Activated CD4-positive, CD25-positive, alpha-beta regulatory T cell treated with anti-CD3 and anti-CD28 coated beads, Interleukin-2, amount 50 U/mL, for 72 hours (primary cell): ENCODE measurements at places on chromosomes 7 and 10.

GRCh38 chr7:55048221-55048859 lies 29.5 kb downstream of the EGFR start:
- no peak for DNase-seq

GRCh38 chr7:42704710-42705109 lies 207.2 kb downstream of the C7orf25 start:
- DNase-seq = no peak

GRCh38 chr7:147173883-147174282 lies 1057.3 kb downstream of the CNTNAP2 start:
- DNase-seq = no peak

DNA sequence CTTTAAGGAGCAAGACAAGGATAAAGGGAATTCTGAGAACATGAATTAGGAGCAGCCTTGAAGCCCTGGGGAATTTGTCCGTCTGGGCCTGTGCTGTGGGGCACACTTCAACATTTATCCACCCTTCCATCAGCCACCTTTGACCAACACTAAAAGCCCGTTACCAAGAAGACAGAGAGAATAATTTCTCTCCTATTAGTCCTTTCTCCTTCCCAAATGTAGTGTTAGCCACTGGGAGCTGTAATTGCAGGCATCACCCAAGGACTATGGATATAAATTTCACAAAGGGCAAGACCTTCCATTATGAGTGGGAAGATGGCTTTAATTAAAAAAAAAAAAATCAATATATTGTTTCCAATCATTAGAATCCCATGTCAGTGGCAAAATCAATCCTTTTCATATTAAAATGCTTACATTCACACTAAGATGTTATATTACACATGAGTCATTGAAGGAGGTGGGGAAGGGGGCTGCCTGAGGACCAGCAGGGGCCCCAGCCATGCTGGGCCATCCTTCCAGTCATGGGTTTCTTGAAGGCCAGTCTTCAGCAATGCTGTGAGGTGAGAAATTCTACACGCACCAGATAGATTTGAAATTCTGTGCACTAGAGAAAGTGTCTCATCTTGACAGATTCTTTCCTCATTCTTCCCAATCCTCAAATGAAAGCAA lies 292.5 kb upstream of the NRP1 start:
- no peak for DNase-seq

- no peak for DNase-seq
These were observed 241.7 kb downstream of the BUB3 start for GRCh38 chr10:123395906-123396305.

DNA sequence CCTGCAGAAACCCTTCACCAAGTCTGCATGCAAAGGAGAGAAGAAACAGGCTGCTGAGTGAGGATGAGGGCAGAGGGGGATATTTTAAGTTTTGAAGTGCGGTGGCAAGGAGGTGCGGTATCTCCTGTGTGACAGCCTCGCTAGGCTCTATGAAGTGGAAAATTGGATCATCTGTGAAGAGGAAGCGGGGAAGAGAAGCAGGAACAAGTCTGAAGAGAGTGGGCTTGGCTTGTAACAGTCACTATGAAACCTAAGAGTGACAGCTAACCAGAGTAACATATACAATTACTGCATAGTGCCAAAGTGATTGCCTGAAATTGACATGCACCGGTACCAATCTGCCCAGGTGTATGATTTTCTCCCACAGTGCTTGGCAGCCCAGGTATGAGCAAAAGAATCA lies 287.5 kb upstream of the KLF14 start:
- DNase-seq = no peak

DNA sequence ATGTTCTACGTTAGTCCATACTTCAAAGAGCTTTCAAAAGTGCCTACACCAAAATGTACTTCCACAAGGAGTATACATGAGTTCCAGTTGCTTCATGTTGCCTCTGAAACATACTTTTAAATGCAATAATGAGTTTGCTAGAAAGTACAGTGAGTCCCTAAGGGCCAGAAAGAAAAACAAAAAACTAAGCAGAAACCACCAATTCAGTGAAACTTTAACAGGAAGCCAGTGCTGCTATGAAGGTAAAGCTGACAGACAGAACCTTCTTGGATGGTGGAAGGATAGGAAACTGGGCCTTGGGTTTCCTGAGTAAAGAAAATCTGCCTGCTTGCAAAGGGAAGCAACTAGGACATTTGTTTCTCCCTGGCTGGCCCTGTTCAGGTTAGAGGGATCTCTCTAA lies 104.2 kb downstream of the CTTNBP2 start:
- DNase-seq = no peak

DNA sequence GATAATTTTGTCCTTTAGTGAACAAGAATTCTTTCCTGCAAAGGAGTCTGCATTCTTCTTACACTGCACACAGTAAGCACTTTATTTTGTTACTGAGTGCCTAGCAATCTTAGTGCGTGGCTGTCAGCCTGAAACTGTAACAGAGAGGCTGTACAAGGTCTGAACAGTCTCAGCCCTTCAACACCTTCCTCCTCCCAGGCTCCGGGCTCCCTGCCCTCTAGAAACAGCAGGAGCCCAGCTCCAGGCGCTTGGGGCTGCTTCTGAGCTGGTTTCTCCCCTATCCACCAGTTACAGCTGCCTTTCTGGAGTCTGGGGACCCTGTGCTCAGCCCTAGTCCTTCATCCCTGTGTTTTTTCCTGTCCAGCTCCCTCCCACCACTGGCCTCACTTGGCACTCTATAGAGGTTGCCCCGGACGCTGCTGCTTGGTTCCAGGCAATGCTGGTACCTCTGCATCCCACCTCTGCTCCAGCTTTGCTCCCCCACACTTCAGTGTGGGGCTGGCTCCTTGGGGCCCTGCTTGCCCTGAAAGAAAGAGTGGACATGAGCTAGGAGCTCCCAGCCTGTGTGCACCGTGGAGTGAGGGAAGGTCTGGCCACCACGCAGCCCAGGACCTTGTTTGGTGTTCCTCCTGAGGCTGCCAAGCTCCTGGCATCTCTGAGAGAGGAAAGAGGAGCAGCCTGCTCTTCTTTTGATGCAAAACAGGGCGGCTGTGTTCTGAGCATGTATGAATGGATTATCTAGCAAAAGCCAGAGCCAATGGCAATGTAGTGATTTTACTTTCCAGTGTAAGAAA lies 251.2 kb upstream of the GRB10 start:
- DNase-seq = no peak

- no peak for DNase-seq
These were observed 97.7 kb upstream of the CELF2 start for GRCh38 chr10:10919976-10920375.

- no peak for DNase-seq
These were observed 16.4 kb upstream of the ITPRID1 start for GRCh38 chr7:31497516-31497915.

GRCh38 chr7:155533120-155533826 lies 13.1 kb downstream of the CNPY1 start:
- no peak for DNase-seq

DNA sequence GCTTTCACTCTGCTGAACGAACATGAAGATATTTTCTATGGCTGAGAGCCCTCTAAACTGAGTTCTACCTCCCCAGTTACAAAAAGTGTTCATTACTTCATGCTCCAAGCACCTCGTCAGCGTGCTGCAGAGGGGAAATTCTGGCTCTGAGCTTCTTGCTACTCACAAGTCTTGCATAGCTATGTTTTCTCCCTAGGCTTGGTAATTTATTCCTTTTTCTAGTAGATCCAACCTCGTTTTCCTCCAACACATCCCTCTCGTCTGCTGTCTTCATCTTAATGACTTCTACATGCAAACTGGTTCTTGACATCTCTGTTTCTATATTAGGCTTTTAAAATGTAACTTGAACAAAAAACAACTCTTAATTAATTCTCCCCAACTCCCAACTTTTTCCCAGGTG lies 1034.5 kb downstream of the REEP3 start:
- DNase-seq = no peak

DNA sequence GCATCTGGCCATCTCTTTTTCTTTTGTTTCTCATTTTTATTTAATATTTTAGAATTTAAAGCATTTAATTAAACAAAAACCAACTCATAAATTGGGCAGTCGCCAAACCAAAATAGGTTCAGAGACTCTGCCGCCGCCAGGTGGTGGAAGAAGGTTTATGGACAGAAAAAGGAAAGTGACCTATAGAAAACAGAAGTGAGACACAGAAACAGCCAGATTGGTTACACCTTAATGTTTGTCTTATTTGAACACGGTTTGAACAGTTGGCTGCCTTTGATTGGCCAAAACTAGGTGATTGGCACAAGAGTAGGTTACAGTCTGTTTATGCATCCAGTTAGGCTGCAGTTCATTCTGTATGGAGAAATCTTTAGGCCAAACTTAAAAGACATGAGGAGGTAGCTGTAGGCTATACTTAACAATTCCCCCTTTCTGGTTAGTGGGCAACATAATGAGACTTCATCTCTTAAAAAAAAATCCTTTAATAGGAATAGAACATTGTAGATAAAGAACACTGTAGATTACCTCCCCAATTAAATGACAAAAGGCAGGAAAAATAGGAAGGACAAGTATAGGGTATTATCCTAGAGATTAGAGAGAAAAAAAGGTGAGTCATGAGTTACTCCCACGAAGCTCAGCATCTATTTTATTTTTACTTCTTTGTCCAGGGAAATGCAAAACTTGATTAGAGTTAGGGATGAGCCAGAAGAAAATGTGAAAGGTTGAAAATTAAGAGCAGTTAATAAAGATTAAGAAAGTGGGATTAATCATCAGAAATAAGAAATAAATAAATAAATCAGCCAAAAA lies 23.9 kb upstream of the CYCS start:
- DNase-seq = no peak

DNA sequence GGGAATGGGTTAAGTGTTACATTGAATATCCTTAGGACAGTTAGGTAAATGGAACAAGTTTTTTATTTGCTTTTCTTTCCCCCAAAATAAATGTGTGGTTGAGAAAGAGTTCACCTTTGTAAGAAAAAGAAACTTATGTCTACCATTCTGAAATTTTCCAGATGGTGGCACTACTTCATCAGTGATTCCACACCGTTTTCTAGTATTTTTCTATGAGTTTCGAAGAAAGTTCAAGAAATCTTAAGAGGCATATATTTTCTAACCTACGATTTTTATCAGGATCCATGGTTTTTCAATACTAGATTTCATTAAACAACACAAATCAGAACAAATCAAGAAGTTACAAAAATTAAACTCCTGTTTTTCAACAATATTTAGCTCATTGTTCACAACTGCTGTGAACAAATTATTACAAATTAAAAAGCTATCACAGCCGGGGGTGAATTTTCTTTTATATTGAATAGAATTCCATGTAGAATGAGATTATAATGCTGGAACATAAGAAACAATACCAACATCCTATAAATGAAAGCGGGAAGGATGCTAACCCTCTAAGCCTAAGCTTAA lies 163.1 kb upstream of the NPVF start:
- DNase-seq = no peak

GRCh38 chr10:77214799-77215198 lies 422.8 kb downstream of the KCNMA1 start:
- DNase-seq = no peak

GRCh38 chr7:41420421-41420820 lies 282.5 kb downstream of the INHBA start:
- no peak for DNase-seq

- DNase-seq = peak; percentile 46
These were observed at the start of gene ANKRD2 for GRCh38 chr10:97572214-97572989. Gene ANKRD2, plus strand, starts transcription at chr10:97572779. Its CDS starts 10 bp downstream, at chr10:97572789.

DNA sequence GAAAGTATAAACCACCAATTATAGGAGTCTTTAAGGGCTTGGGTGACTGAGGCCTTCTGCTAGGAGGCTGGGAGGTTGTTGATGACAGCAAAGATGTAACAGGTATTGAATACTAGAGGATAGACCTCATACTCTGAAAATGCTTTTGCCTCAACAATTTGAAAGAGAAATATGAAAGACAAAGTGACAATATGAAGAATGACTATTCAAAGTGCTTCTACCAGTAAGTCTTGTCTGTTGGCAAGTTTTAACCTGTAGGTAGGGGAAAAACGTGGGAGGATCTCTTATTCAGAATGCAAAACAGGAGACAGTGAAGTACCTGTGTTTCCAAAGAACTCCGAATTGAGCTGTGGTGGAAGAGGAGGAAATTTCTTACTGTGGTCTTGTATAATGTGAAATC lies 38.2 kb downstream of the GBF1 start:
- DNase-seq = no peak

- no peak for DNase-seq
These were observed 13.9 kb downstream of the TUBAL3 start for GRCh38 chr10:5390607-5391205.

- DNase-seq = no peak
These were observed 378.6 kb upstream of the PRKCQ start for GRCh38 chr10:6958711-6959110.

GRCh38 chr7:147653456-147653855 lies 937.1 kb upstream of the C7orf33 start:
- DNase-seq = no peak

GRCh38 chr10:43595739-43596298 lies 10.4 kb upstream of the ZNF485 start:
- no peak for DNase-seq

DNA sequence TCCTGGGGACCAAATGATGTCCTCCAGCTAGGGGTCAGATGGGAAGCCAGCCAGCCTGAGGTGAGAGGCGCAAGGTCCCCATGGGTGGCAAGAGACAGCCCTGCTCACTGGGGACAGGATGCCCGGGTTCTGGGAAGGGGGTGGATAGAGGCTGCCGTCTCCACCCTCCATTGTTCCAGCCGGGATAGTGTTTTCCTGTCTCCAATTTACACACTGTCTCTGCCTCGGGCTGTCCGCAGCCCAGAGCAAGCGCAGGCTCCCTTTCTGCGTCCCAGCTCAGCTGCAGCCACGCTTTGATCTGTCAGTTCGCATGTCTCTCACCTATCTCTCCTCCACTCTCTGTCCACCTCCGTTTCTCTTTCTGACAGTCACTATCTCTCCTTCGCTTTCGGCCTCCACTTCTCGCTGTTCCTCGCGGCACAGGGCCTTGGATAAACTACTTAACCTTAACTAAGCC lies 2.1 kb downstream of the EPHB4 start:
- no peak for DNase-seq

- DNase-seq = no peak
These were observed 246.7 kb downstream of the MGMT start for GRCh38 chr10:129713659-129714265.

DNA sequence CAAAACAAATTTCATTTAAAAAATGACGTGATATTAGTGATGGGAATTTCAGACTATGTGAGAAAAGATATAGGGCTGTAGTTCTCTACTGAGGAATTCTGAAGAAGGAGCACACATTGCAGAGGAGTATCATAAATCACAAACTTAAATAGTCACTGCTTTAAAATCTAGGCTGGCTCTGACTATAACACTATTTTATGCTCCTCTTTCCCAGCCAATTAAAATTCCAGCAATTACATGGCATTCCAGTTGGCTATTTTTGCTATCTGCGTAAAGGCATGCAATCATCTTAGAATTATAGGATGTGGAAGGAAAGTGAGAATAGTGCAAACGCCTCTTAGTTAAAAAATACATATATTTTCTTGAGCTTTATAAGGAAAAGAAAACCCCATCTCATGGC lies 123.1 kb downstream of the GNAI1 start:
- DNase-seq = no peak

- DNase-seq = no peak
These were observed 172.5 kb downstream of the IPMK start for GRCh38 chr10:58094985-58095718.

DNA sequence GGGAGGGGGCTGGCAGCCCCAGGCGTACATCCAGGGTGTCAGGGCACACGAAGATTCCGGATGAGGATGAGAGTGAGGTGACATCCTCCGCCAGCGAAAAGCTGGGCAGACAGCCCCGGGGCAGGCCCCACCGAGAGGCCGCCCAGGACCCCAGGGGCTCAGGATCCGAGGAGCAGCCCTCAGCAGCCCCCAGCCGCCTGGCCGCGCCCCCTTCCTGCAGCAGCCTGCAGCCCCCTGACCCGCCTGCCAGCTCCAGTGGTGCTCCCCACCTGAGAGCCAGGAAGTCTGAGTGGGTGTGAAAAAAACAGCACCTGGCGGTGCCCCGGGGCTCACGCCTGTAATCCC lies 3.2 kb downstream of the GJD4 start:
- no peak for DNase-seq

- DNase-seq = no peak
These were observed 53.0 kb downstream of the EZH2 start for GRCh38 chr7:148830897-148831692.
